ENCODE measurements at places on chromosomes 6 and 20.

DNA sequence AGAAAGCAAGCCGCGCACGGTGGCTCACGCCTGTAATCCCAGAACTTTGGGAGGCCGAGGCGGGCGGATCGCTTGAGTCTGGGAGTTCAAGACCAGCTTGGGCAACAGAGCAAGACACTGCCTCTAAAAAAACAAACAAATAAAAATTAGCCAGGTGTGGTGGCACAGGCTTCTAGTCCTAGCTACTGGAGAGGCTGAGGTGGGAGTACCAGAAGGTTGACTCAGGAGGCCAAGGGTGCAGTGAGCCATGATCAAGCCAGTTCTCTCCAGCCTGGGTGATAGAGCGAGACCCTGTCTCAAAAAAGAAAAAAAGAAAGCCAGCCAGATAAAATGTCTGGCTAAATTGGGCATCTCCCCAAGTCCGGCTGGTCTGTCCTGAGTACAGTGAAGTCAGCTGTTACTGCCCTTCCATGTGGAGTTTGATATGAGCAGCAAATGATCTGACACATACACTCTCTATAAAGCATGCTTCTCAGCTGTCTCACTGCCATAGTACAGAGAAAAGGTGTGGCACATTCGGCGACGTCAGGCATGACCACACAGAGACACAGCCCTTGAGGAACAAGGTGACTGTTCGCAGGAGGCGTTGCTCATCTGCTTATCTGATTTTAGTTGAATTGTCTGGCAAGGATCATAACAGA is 13.0 kb downstream of the CD83 start:
- no peak for DNase-seq

DNA sequence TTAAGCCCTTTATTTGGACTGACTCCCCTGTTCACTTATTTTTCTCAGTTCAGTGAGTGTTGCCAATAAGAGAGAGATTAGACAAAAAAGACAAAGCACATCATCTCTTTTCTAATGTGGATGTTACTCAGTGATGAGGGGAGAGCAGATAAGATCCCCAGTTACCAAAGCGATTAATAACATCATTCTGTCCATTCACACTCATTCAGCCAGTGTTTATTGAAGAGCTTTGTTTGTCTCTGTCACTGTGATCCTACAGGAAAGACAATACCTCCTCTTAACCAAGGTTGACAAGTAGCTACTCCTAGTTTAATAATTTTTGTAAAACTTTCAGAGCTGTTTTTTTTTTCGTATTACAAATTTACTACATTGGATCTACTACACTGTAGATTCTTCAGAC is 163.0 kb downstream of the EYA4 start:
- DNase-seq = no peak

GRCh38 chr6:17393892-17394631 is 667 bp downstream of the CAP2 start:
- no peak for DNase-seq

DNA sequence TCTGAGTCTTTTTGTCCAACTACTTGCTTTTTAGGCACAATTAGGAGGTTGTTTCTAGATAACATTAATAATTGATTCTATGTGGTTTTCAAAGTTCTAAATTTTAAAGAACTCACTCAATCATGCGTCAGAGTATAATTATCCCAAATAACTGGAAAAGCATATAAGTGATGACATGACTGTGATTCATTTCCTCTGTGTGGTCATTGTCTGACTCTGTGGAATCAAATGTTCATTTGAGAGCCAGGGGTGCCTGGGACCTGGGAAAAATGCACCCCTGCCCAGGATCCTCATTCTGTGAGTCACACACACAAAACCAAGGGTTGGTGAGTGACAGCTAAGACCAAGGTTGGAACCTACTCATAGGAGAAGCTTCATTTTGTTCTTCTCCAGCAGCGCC is 127.1 kb upstream of the MLIP start:
- no peak for DNase-seq
